ENCODE measurements at places on chromosomes 11 and 22.
A peak's percentile ranks its signal among the peaks of the same experiment; 100 is the strongest.

DNA sequence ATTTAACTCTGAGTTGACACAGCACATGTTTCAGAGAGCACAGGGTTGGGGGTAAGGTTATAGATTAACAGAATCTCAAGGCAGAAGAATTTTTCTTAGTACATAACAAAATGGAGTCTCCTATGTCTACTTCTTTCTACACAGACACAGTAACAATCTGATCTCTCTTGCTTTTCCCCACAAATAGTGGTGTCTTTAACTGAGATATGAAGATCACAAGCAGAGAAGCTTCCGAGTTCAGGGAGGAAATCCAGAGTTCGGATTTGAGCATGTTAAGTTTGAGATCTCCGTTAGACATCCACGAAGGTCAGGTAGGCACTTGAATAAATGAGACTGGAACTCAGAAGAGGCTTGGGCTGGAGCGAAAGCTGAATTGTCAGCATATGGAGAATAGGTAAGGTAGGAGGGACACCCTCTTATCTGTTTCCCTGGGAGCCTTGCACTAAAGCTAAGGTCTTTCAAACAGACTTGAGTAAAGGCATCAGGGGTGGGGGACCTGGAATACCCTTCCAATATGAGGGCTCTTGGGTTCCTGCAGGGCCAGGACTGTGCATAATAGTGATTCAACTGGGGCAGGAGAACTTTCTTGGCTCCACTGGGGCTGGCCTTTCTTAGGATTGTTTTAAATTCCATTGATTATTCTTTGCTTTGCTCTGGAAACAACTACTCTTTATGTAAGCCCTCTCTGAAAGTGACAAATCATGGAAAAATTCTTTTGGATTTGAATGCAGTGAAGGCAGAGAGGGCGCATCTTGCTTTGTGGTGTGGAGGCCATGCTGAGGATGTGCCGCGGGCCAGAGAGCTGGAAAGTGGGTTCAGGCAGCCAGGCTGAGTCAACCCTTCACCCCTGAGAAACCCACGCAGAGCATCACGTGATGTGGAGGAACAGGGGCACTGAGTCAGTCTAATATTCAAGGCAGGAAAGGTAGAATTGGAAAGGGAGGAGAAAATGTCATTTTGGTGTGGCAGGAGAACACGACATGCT lies 62.7 kb upstream of the AMPD3 start:
- no peak for DNase-seq

DNA sequence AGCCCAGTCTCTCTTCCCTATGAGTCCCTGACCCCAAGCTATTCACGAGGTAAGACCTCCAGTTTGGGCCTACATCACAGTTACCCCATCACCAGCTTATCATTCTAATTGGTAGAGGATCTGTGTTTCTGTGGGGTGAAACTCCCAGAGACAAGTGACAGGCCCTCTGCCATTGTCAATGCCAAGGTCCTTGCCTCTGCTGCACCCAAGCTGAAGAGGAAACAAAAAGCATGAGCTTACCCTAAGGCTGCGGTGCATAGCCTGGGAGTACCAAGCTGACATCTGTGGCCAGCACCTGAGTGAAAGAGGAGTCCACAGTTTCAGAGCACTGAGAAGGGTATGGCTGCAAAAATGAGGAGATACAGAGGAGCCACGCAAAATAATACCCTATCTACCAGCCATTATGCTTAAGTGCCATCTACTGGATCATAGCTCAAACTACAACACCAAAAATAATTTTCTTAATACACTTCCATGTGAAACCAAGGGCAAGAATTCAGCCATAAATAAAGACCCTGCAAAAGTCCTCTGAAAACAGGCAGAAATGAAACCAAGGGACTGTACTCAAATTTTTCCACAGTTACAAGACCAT lies 62.3 kb upstream of the ANO5 start:
- no peak for DNase-seq

GRCh38 chr22:44400763-44401060 lies 88.0 kb upstream of the SHISAL1 start:
- no peak for DNase-seq

GRCh38 chr11:104073950-104074705 lies 37.7 kb downstream of the DDI1 start:
- no peak for DNase-seq

DNA sequence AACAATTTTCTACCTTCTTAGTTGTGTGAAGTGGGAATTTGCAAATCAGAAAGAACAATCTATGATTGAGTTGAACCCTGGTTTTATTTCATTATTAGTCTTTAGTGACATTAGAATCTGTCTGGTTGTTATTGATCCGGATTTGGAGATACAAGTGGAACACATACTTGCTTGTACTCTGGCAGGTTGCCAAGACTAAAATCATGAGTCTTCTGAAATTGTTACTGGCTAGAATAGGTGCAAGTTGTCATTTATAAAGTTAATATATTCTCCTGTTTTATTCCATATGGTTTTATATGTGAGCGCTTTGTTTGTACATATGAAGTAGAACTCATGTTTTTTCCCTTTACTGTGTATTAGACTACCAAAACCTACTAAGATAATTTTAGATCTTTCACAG lies 23.0 kb downstream of the CCDC15 start:
- DNase-seq: no peak

- peak; percentile 56 for DNase-seq
Observed at GRCh38 chr11:115759622-115760460, 255.6 kb upstream of the CADM1 start.

- no peak for DNase-seq
Observed at GRCh38 chr11:89436071-89436470, 55.1 kb downstream of the NOX4 start.

- peak; percentile 94 for DNase-seq
Observed at GRCh38 chr22:46762238-46763050, at the start of gene TBC1D22A. TSS of gene TBC1D22A (plus strand) at chr22:46762650. CDS start at chr22:46762787, 137 bp downstream.

DNA sequence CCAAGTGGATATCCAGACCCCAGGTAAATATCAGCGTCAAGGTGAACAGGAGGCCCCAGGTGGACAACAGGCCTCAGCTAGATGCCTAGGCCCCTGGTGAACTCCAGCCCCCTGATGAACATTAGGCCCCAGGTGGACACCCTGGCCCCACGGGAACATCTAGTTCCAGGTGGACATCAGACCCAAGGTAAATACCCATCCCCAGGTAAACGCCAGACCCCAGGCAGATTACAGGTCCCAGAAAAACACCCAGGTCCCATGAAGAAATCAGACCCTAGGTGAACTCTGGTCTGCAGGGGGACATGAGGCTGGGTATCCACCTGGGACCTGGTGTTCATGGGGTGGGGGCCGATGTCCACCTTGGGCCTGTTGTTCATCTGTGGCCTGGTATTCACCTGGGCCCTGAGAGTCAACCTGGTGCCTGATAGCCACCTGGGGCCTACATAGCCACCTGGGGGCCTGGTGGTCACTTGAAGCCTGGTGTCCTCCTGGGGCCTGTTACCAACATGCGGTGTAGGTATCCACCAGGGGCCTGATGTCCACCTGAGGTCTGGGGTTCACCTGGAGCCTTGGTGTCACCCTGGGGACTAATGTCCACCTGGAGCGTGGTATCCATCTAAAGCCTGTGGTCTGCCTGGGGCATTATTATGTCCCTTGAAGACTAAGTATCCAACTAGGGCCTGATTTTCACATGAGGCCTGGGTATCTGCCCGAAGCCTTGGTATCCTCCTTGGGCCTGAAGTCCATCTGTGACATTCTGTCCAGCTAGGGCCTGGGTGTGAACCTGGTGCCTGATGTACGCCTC lies 56.8 kb upstream of the SEPTIN5 start:
- DNase-seq: no peak

DNA sequence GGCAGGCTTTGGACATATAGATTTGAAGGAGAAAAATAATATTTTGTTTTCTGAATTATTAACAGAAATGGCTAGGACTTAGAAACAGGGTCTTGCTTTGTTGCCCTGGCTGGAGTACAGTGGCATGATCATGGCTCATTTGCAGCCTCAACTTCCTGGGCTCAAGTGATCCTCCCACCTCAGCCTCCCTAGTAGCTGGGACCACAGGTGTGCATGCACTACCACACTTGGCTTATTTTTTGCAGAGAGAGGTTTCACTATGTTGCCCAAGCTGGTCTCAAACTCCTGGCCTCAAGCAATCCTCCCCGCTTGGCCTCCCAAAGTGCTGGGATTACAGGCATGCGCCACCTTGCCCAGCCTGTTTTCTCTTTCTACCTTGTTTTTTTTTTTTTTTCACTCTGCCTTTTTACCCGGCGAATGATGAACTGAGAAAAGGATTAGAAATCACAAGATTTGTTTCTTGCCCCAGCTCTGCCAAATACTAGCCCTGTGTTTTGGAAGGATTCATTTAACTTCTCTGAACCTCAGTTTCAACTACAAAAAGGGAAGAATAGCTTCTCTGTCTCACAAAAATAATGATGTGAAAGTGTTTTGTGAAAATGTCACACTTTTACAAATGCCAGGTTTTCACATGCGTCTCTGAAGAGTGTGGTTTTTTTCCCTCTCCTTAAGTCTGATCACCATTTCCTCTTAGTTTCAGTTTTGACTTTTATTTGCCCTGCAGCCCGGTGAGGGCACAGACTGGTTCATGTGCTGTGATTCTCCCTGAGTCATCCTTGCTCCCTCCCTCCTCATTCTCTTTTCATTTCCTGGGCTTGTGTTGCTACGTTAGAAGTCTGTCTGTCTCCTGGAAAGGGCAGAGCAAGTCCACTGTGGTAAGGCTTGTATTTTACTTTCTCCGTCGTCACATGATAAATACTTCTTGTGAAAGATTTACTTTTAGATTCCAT lies 67.7 kb downstream of the BCL2L13 start:
- DNase-seq: no peak

DNA sequence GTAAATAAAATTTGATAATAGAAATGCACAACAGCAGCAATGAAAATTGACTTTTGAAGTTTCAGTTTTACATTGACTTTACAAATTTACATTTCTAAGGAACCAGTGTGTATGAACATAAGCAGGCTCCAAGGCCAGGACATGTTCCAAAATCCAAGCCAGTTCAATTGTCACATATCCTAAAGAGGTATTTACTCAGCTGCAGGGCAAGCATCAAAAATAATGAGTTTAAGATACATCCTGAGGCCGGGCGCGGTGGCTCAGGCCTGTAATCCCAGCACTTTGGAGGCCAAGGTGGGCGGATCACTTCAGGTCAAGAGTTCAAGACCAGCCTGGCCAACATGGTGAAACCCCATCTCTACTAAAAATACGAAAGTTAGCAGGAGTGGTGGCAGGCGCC lies 39.0 kb upstream of the AKIP1 start:
- DNase-seq: no peak

DNA sequence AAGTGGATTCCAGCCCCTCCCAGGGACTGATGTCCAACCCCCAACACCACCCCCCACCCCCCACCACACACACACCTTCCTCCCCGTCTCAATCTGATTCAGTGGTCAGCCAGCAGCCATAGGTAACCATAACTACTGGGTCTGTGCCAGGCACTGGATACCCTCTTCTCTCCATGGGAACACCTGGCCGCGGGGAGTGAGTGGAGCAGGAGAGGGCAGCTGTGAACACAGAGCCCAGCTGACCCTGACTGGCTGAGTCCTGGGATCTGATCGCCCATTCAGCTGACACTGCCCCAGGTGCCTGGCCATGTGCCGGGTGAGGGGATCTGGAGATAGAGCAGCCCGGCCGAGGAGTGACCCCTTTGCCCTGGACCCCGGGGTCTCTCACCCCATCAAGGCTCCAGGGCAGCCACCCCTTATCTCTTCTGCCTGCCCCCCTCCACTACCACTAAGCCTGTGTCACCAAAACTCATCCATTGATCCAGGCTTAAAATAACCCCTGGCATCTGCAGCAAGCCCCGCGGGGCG lies 2.6 kb upstream of the SHISA8 start:
- no peak for DNase-seq

- DNase-seq: no peak
Observed at GRCh38 chr11:102012946-102013345, 34.3 kb upstream of the CFAP300 start.

DNA sequence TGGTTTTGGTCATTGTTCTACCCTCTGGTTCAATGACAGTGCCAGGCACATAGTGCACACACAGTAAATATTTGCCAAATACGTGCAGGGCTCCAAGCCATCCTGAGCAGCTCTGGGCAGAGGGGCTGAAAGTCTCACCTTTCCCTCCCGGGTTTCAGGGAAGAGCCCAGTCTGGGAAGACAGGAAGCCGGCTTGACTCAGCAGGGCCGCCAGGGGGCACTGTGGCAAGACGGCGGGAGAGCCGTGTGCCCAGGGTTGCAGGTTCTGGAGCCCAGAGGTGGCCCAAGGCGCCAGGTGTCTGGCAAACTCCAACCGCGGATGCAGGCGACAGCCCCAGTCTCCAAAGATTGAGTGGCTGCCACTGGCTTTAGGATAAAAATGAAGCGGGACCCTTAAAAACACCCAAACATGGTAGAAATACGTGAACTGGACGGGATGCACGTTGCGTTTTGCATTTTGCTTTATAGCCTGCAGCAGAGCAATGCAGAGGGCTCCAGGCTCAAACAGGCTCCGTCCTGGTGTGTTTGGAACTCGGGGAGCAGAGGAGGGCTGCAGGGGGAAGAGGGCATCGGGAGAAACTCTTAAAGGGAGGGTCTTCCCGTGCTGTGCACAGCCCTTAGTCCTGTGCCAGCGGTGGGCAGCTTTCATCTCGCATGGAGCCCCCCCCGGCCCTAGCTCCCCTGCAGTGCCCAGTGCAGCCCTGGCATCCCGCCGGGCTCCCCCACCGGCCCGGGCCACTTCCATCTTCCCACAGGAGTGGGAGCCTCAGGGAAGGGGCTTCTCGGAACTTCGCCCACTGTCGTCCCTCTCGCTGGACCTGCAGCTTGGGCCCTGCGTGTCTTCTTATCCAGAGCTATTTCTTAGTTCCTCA lies 10.7 kb downstream of the KRTAP5-5 start:
- peak; percentile 74 for DNase-seq

DNA sequence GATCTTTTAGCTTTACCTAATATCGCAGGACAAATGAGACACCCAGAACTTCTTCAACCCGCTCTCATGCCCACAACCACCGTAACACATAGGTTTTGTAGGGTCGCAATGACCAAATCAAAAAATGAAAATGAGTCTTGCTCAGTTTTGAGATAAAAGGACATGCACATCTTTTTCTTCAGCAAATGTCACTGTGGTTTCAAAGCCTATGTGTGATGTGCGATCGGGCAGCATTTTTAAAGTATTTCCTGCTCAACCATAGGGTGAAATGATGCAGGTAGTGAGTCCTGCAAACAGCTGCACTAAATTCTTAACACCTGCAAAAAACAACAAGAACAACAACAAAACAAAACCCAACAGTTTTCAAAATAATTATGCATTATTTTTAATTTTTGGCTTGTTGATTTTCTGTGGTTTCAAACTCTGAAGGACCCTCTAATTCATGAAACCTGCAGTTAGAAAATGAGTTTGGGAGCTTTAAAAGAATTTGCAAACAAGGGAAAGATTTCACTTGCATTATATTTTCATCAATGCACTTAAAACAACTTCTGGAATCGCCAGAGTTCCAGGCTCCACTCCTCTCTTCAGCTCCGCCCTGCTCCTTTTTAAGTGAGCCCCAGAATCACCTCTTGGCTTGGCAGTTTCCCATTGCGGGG lies 79.4 kb downstream of the PRR5L start:
- DNase-seq: no peak

- DNase-seq: no peak
Observed at GRCh38 chr22:20024650-20025397, 3.9 kb downstream of the TANGO2 start.

GRCh38 chr11:830295-831117 lies 2.2 kb upstream of the CD151 start:
- DNase-seq: peak; percentile 94
